ENCODE measurements at places on chromosomes 4 and X.

- DNase-seq, result no peak
Measured at GRCh38 chr4:121256887-121257466, 92.9 kb upstream of the TNIP3 start.

- DNase-seq, result no peak
Measured at GRCh38 chrX:48480142-48480541, 4.1 kb downstream of the FTSJ1 start.

GRCh38 chr4:74544655-74545361, 99.9 kb downstream of the AREG start:
- DNase-seq, result no peak

- DNase-seq, result no peak
Measured at GRCh38 chr4:40335525-40335894, 377 bp downstream of the CHRNA9 start.

GRCh38 chr4:158201876-158202275, 8.4 kb upstream of the TMEM144 start:
- DNase-seq, result no peak

GRCh38 chr4:48943387-48943786, 36.8 kb upstream of the OCIAD2 start:
- no peak for DNase-seq

- DNase-seq, result no peak
Measured at GRCh38 chrX:137033774-137034507, at the start of gene GPR101. Gene GPR101, minus strand, starts transcription at chrX:137033995. Its CDS starts 2,321 bp downstream, at chrX:137031674.

DNA sequence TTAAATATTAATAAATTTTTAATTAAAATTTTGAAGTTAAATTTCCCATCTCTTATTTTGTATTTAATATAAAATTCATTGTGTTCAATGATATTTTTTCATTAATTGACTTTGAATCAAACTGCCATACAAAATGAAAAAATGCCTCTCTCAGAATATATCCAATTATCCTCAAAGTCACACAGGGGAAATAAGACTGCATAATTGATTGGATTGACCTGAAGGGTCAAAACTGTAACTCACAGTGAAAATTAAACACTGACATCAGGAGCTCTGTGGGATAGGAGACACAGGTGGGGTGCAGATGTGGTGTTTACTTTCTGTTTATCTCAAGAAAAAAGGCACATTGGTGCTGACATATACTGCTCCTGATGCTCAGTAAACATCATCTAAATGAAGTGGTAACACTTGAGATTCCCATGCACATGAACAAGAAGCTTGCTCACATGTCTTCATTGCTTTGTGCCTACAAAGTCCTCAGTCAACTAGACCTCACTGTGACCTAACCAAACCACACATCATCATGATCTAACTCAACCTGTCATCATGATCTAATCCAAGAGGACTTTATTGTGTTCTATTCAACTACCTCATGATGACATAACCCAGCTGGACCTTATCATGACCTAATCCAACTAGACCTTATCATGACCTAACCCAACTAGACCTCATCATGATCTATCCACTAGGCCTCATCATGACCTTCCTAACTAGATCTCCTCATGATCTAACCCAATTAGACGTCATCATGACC, 83.7 kb downstream of the DHRSX start:
- DNase-seq, result no peak

GRCh38 chr4:101049549-101050001, 297.8 kb downstream of the PPP3CA start:
- DNase-seq, result no peak

All from stimulated activated CD4-positive, alpha-beta T cell treated with anti-CD3 and anti-CD28 coated beads, Interleukin-4, amount 100 ng/mL, for 48 hours (primary cell).